ENCODE measurements at places on chromosomes 7 and 10. TPM values are rescaled to one million over a fixed set of nuclear protein-coding genes. Genes with fewer than 3 reads are reported as not detected.

Gene NEBL
- total RNA-seq, result 7.6 TPM

Gene CPA2
- 0.14 TPM for total RNA-seq

Gene PLXNA4
- total RNA-seq, result 0.66 TPM

Gene SEMA3A
- total RNA-seq, result 1.0 TPM

Gene TMEM270
- total RNA-seq, result 0.09 TPM

Gene MRLN
- total RNA-seq, result 0.47 TPM

Gene ALOX5
- 6.7 TPM for total RNA-seq

Gene CPN1
- not detected for total RNA-seq

Gene CCL24
- total RNA-seq, result 0.19 TPM

Gene HPSE2
- total RNA-seq, result 0.05 TPM

Gene CREB3L2
- total RNA-seq, result 3.4 TPM

Gene CNPY1
- total RNA-seq, result not detected

Gene NEUROD6
- total RNA-seq, result not detected
